ENCODE measurements at places on chromosomes 2 and 18.
A peak's percentile ranks its signal among the peaks of the same experiment; 100 is the strongest.

DNA sequence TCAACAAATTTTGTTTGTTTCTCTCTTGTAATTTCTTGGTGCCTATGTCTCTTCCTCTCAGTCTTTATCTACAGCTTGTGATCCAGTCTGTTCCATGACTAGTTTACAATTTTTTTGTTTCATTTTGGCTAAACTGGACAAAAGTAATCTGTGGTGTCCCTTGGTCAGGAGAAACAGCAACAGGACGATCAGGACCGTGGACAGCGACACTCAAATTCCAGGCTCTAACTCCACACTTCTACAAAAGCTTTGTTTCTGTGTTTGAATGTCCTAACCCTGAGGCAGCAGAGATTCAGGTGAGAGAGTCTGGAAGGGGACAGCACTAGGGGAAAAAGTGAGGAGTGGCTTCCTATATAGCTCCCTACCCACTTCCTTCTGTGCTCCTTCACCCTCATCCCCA lies 593.3 kb upstream of the FANCL start:
- ATAC-seq: no peak

DNA sequence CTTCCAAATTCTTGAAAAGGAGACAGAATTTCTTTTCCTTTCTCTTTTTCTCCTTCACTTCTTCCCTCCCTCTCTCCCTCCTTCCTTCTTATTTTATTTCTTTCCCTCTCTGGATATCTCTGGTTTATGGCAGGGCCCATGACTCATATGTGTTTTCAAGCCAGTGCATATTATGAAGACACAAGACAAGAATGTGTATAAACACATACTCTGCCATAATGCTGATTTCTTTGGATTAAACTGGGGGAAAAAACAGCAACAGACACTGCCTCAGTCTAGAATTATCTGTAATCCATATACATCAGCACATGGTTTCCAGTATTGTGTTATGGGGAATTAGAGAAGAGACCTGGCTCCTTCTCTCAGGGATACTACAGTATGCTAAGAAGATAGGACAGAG lies 82.8 kb upstream of the CPO start:
- ATAC-seq: peak; percentile 59

DNA sequence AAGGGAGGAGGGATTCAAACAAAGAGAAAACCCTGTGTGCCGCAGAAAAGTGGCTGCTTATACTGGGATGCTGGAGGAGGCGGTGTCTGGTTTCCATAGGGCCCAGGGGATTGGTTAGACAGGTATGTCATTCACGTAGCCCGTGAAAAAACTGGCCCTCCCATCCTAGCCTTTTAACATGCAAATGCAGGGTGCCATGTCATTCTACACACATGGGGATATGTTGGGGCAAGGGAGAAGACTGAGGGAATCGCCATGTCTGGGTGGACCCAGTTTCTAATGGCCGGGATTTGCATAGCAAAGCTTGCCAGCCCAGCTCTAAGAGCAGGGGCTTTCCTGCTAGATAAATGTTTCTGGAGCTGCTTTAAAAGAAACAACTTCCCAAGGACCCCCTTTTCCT lies 8.2 kb upstream of the RNU2-63P start:
- no peak for ATAC-seq

DNA sequence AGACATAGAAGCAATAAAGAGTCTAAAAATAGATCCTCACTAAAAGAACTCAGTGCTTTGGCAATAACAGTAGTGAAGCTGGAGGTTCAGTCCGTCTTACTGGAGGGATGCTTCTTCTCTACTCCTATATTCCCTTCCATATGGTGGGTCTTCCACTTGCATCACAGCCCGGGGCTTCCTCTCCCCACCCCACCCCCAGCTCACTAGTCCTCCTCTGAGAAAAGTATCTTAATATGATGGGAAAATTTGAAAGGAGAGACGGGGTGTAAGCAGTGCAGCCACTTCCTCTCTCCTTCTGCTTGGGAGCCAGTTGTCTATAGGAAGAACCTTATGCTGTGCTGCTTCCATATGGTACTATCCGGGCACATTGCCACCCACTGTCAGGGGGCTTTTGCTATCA lies 57.2 kb upstream of the SPOPL start:
- no peak for ATAC-seq

GRCh38 chr18:58313491-58314032 lies 269.5 kb downstream of the NEDD4L start:
- no peak for ATAC-seq

GRCh38 chr2:43125090-43125998 lies 101.1 kb downstream of the ZFP36L2 start:
- ATAC-seq: no peak

- no peak for ATAC-seq
Observed at GRCh38 chr2:15160201-15160991, 400.7 kb downstream of the NBAS start.

DNA sequence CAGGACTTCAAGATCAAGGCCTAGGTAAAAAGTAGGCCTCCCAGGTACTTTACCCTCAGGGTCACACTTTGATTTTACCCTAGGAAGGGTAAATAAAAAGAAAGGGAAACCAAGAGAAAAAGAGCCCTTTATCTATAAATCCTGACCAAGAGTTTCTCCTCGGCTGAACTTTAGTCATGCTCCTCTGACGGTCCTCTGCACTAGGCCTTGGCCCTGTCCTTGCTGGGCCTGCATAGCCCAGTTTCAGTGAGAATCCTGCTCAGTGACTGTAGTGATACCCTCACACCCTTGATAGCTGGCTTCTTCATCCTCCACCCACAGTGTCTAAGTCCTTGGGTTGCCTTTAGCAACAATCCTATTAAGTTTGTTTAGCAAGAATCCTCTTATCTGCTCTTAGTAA lies 20.5 kb upstream of the ITSN2 start:
- ATAC-seq: no peak

DNA sequence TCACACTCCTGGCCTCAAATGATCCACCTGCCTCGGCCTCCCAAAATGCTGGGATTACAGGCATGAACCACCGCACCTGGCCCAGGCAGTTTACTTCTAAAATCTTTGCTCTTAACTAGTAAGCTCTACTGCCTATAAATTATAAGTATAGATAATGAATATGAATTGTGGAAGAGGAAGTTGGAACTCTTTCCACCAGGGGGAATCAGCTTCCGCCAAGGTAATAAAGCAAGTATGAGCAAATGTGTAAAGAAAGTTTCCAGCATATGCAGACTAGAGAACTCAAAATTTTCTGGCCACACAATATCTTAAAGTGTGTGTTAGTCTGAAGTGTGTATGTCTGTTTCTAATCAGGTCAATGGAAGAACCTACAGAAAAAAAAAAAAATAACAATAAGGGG lies 68.1 kb downstream of the RMDN2 start:
- no peak for ATAC-seq

DNA sequence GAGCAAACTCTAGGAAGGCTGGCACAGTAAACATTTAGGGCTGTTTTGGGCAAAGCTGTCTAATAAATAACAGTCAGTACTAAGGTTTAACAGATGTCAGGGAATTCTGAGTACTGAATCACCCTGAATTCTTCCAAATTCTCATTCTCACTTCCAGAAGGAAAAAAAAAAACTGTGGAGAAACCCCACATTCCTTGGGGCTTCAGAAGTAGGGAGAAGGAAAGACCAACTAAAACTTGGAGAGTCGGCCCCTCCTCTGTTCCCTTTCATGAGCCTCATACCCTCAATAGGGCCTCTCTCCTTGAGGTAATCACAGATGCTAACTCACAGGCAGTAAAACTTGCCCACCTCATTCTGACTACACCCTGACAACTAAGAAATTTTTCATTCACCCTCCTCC lies 62.1 kb downstream of the CCDC148 start:
- no peak for ATAC-seq

- no peak for ATAC-seq
Observed at GRCh38 chr2:21043744-21044532, at the start of gene APOB. Gene APOB (minus strand): TSS chr2:21044073. CDS start chr2:21043945, 128 bp downstream.

- ATAC-seq: no peak
Observed at GRCh38 chr2:223032187-223033142, 19.5 kb upstream of the KCNE4 start.

DNA sequence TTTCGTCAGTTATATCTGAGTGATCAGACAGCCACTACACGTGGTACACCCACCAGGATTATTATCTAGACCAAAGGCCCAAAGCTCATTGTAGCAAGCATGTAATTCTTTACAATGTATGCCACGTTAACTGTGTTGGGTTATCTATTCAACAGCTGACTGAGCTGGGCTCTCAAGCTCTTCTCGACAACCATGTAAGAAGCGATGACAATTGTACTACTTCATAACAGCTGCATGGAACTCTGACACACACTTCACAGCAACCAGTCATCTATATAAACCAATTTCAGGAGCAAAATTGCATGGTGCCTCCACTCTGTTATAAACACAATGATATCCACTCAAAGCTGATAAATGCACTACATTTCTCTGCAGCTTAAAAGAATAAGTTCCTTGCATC lies 701.8 kb downstream of the NR4A2 start:
- no peak for ATAC-seq

GRCh38 chr18:3486512-3486911 lies 36.5 kb downstream of the TGIF1 start:
- ATAC-seq: no peak

- peak; percentile 69 for ATAC-seq
Observed at GRCh38 chr2:188524519-188525113, 232.9 kb downstream of the GULP1 start.

DNA sequence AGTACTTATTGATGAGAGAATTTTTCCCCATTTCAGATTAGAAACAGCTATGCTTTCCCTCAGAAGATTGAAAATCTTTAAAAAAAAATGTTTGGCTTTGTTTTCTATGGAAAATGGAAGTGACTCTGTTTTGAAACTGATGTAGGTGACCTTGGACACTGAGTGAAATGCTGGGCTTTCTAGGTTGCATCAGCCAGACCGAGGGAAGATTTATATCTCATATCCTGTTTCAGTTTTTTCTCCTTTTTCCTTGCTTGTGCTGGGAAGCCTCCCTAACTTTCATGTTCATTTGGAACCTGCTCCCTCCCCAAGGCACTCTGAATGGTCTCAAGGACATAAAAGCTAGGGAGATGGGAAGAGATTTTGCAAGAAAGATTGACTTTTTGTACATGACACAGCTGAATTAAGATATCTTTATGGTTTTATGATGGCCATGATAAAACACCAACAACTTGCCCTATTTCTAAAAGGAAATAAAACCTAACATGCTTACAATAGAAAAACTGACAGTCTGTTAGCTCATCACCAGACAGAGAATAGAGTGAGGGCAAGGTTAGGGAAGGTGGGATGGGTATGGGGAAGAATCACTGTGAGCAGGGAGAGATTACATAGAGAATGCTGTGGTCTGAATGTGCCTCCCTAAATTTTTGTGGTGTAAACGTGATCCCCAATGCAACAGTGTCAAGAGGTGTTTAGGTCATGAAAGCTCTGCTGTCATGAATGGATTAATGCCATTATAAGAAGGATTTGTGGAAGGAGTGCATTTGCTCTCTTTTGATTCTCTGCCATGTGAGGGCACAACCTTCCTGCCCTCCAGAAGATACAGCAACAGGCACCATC lies 249.7 kb downstream of the TPGS2 start:
- no peak for ATAC-seq

DNA sequence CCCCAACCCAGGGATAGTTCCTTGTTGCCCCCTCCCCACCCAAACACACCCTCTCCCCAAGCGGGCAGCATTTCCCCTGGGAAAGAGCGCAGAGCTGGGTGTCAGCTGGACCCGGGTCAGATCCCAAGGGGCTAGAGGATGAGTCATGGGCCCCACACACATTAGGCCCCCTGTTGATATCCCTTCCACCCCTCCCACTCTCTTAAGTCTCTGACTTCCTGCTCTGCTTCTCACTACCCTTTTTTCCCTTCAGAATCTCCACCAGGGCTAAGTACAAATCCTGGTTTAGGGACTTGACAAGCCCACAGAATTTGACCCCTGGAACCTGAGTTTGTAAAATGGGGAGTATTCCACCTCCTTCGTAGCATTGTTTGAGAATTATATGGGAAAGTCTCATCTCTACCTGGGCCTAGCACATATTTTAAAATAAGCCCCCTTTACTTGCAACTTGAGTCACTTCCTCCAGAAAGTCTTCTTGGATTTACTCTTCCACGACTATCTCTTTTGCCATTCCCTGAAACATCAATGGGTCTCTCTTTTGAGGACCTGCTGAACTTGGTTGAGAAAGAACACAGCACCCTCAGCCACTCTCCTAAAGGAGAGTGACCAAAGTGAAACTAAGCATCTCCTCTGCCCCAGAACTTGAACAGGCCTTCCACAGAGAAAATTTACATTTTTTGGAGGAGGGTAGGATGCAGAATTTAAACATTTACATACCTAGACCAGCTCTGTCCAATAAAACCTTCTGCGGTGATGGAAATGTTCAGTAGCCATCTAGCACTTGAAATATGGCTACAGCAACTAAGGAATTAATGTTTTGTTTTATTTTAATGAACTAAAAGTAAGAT lies 4.7 kb downstream of the RTKN start:
- no peak for ATAC-seq

- ATAC-seq: no peak
Observed at GRCh38 chr2:134917360-134917865, 1.2 kb upstream of the CCNT2 start.

DNA sequence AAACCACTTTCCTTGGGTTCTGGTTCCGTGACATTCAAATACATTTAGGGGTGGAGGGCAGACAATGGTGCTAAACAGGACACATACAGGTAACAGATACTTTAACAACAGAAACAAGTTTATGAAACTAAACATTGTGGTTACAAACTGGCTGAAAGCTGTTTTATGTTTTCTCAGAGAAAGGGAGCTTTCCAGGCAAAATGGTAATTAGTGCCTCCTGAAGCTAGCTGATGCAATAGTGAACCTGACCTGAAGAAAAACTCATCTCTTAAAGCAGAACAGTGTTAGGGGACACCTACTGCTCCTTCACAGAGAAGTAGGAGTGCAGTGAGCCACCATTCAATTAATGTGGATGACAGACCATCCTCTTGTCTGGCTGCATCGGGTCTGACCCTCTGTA lies 138.9 kb downstream of the CCDC148 start:
- no peak for ATAC-seq

All from SK-N-SH treated with all-trans-retinoic acid at 6 μM for 48 hours (cell line).